ENCODE measurements at places on chromosomes 16 and 17.

DNA sequence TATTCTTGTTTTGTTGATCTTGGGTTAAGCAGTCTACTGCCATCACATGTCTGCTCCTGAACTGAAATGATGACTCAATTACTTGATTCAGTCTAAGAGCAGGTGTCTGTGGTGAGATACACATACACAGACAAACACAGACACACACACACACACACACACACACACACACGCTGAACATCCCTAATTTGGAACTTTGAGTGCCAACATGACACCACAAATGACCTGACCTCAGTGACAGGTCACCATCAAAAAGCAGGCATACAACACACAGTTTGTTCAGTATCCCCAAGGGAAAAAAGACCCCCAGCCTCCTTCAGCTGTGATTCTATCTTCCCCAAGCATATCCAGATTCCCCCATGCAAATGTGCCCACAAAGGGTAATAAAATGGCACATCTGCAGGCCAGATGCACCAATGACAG is 130.1 kb upstream of the TMEM97 start:
- DNase-seq = no peak

DNA sequence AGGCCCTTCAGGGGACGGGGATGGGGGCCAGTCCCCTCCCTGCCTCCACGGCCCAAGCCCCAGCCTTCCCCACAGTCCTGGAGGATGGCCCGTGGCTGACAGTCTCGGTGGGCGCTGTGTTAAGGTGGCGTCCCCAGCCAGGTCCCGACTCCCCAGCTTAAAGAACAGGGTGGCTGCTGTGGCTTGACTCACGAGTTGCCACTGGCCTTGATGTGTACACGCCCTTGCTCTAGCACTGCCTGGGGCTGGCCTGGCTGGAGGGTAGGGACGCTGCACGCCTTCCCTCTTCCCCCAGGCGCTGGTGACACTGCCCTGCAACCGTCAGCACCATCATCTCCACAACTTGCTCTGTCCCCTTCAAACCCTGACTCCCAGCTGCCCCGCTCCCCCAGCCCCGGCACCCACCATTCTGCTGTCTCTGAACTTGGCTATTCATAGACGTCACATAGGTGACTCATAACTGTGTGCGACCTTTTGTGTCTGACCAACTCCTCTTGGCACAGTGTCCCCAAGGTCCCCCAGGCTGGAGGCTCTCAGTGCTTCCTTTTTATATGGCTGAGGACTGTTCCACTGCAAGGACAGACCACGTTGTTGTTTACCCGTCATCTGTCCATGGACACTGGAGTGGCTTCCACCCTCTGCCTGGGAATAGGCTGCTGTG is 6.3 kb downstream of the GNPTG start:
- no peak for DNase-seq

GRCh38 chr16:82980810-82981209 is 354.0 kb downstream of the CDH13 start:
- no peak for DNase-seq

- no peak for DNase-seq
Observed at GRCh38 chr16:18834864-18835263, 33.5 kb upstream of the ARL6IP1 start.

GRCh38 chr17:8141741-8142140 is 10.5 kb downstream of the PER1 start:
- no peak for DNase-seq

- DNase-seq = no peak
Observed at GRCh38 chr17:48037036-48037837, at the start of gene COPZ2. Gene COPZ2, minus strand, starts transcription at chr17:48037797. Its CDS starts 20 bp downstream, at chr17:48037777.

- DNase-seq = no peak
Observed at GRCh38 chr16:85759631-85760419, 8.9 kb upstream of the C16orf74 start.

- DNase-seq = no peak
Observed at GRCh38 chr17:80594431-80595269, 50.0 kb downstream of the RPTOR start.

DNA sequence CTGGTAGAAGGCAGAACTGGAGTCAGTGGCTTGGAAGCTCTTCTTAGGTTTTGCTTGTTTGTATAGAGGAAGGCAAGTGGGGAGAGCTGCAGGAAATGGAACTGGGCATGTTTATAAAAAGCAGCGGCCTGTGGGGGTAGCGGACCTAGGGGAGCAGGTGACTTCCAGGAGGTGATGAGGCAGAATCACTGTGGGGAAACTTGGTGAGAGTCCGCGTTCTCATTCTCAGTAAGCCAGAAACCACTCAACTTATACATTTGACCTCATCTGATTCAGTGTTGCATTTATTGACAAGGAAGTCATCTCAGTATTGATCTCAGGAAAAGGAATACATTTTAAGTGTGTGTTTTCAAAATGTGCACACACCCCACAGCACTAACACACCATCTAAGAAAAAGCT is 299.8 kb downstream of the CNTNAP4 start:
- no peak for DNase-seq

GRCh38 chr17:82043507-82043906 is 6.0 kb upstream of the DCXR start:
- DNase-seq = no peak

- DNase-seq = no peak
Observed at GRCh38 chr17:45226576-45226975, 4.9 kb downstream of the FMNL1 start.

Data from activated CD4-positive, CD25-positive, alpha-beta regulatory T cell treated with anti-CD3 and anti-CD28 coated beads, Interleukin-2, amount 50 U/mL, for 16 hours (primary cell).